G401 (cell line): ENCODE measurements at places on chromosomes 12 and 14.

DNA sequence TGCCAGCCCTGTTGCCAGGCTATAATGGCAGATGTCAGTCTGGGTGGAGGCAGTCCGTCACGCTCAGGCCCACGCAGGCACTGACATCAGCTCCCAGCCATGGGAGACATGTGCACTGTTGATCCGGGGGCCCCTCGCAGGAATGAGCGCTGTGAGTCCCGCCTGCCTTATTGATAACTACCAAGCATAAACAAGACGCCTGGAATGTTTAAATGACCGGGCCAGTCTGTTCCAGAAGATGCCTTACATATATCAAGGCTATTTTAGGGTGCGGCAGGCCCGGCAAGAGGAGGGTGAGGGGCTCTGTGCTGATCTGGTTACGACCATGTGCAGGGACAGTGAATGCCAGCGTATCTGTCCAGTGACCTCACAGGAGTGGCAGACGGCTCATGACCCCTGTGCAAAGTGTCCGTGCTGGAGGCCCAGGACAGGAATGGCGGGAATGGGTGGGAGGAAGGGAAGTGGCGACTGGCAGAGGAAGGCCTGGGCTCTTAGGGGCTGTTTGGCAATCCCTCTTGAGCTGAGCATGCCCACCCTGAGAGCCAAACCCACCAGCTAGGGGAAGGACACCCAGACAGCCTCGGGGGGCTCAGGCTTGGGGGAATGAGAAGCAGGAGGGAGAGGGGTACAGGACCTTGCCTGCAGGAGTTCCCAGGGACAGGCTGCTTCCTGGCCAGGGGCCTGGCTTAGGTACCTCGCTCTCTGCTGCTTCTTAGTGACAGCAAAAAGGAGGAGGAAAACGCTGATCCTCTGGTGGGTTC is 49.3 kb downstream of the DLK1 start:
- no peak for DNase-seq

DNA sequence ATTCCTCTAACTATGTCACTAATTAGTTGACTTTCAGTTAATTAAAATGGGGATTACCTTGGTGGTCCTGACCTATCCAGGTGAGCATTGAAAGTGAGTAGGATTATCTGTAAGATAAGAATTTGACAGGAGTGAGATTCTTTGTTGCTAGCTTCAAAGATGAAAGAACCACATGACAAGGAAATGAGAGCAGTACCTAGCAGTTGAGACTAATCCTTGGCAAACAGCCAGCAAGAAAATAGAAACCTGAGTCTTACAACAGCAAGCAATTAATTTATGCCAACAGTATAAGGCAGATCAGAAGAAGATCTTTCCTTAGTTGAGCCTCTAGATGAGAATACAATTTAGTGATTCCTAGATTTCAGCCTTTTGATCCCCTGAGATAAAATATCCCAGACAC is 1058.4 kb downstream of the LRFN5 start:
- DNase-seq, result no peak

DNA sequence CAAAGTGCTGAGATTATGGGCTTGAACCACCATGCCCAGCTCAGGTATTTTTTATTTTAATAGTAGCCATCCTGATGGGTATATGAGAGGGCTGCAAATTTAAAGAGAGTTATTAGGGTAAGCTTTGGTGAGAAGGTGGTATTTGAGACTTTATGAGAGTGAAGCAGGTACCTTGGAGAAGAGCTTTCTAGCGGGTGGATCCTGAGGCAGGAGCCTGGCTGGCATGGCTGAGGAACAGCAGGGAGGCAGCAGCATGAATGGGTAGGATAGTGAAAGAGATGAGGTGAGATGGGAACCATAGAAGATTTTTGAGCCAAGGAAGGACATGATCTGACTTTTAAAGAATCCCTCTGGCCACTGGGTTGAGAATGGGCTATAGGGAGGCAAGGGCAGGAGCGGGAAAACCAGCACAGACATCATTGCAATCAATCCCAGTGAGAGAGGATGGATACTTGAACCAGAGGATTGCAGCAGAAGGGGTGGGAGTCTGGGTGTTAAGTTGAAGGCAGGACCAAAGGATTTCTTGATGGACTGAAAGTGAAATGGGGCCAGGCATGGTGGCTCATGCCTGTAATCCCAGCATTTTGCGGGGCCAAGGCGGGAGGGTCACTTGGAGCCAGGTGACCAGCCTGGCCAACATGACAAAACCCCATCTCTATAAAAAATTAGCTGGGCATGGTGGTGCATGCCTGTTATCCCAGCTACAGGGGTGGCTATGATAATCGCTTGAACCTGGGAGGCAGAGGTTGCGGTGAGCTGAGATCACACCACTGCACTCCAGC is 5.7 kb downstream of the SVOP start:
- DNase-seq, result no peak

DNA sequence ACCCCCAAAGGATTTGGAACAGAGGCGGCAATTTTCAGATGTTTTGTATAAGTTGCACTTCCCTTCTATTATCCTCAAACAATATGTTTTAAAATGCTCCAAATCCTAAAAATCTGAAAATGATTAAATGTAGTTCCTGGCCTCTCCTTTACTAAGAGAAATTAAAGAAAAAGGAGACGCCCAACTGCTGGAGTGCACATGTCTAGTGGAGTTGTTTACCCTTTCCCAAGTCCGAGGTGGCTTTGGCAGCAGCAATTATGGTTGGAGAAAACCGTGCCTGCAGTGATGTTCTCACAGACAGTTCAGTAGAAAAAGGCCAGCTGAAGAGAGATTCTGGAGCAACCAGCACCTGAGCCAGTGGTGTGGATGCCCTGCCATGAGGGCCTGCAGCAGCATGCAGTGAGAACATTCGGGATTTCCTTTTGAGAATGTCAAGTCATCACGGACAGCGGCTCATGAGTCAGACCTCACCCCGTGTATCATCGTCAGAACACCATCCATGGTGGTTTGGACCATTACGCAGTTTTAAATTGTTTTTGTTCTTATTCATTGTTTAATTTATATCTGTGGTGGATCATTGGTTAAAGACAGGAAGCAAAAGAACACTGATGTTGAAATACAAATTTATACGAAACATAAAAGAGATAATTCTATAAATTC is 179.0 kb upstream of the KRR1 start:
- DNase-seq, result no peak

GRCh38 chr12:108914121-108914531 is 34.2 kb downstream of the DAO start:
- peak; percentile 32 for DNase-seq

- DNase-seq, result peak; percentile 58
Measured at GRCh38 chr12:124556896-124557501, 10.4 kb downstream of the NCOR2 start.
